ENCODE measurements at places on chromosomes 3 and 15. TPM values are rescaled to one million over a fixed set of nuclear protein-coding genes. Genes with fewer than 3 reads are reported as not detected.

- H3K27ac ChIP-seq: no peak overlapping the region
- H3K4me3 ChIP-seq: no peak overlapping the region
- DNase-seq: peak; percentile 27
- peaks cover 17% of the 10 kb centered on the region for H3K36me3 ChIP-seq
- H3K4me1 ChIP-seq: peaks cover 20% of the 10 kb centered on the region
Observed at GRCh38 chr15:44490622-44491021, 46.3 kb upstream of the EIF3J start.

- no peak overlapping the region for H3K4me3 ChIP-seq
- H3K4me1 ChIP-seq: peaks cover 48% of the 10 kb centered on the region
- peak; percentile 66 for DNase-seq
- no peaks in the 10 kb centered on the region for H3K36me3 ChIP-seq
- peak overlapping the region; percentile 21 for H3K27ac ChIP-seq
Observed at GRCh38 chr3:171833789-171834460, 9.2 kb upstream of the TMEM212 start.

- peaks cover 7% of the 10 kb centered on the region for H3K4me1 ChIP-seq
- no peaks in the 10 kb centered on the region for H3K36me3 ChIP-seq
- H3K4me3 ChIP-seq: no peak overlapping the region
Observed at GRCh38 chr3:52118156-52118875, 35.9 kb downstream of the POC1A start.

DNA sequence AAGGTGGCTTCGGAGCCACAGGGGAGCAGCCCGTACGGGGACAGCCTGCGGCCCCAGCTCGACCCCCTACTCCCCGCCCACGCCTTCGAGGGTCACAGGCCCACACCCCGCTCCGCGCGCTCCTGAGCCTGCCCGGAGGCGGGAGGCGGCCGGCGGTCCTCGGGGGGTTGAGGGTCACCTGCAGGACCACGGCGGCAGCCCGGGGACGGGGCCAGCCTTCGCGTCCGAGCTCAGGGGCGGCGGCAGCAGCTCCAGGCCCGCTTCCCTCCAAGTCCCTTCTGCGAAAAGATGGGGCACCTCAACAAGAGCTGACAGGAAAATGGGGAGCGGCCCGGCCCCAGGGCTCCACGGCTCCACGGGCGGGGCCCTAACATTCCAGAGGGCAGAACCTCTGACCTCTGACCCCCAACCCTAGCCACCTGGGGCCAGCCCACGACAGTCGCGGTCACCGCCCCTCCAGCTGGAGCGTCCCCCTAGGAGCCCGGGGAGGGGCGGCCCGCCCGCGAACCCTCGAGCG lies 428 bp downstream of the LYSMD4 start:
- H3K36me3 ChIP-seq: no peaks in the 10 kb centered on the region
- H3K27ac ChIP-seq: no peak overlapping the region
- H3K4me3 ChIP-seq: peak overlapping the region; percentile 85
- peaks cover 12% of the 10 kb centered on the region for H3K4me1 ChIP-seq
- no peak for DNase-seq

DNA sequence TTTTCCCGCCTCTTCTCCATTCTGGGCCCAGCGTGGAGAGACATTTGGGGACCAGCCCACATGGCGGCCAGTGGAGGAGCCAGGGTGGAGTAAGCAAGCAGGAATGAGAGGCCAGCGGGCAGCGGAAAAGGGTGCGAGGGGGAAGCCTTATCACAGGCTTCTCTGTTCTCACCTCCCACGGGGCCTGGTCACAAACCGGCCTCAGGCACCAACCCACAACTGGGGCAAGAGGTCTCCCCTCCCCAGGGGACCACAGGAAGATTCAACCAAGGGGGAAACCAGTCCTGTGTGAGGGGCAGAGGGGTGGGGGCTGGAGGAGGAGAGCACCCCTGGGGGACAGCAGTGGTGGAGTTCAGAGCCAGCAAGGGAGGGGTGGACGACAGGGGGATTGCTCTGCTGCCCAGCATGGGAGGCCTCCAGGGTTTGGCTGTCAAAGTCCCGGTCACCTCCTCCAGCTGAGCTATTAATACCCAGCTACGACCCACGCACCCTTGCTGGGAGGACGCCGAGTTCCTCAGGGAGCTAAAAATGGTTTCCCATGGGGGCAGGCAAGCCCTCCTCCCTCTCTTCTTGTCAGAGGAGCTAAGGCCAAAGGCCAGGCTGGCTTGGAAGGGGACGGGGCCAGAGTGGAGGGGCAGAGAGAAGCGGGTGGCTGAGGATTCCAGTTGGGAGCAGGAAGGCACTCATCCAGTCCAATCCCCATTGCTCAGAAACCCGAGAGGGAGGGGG lies 23.8 kb upstream of the RPL29 start:
- no peaks in the 10 kb centered on the region for H3K36me3 ChIP-seq
- no peak overlapping the region for H3K4me3 ChIP-seq

GRCh38 chr3:188262913-188263683 lies 109.1 kb downstream of the LPP start:
- H3K27ac ChIP-seq: peak overlapping the region; percentile 97
- H3K36me3 ChIP-seq: no peaks in the 10 kb centered on the region
- no peak overlapping the region for H3K4me3 ChIP-seq
- peaks cover 72% of the 10 kb centered on the region for H3K4me1 ChIP-seq
- H3K27me3 ChIP-seq: no peaks in the 10 kb centered on the region
- peak; percentile 84 for DNase-seq

GRCh38 chr3:4528819-4529600 lies 35.9 kb downstream of the ITPR1 start:
- H3K27me3 ChIP-seq: no peaks in the 10 kb centered on the region
- H3K27ac ChIP-seq: no peak overlapping the region
- no peak overlapping the region for H3K4me3 ChIP-seq

GRCh38 chr3:73523661-73524060 lies 101.1 kb downstream of the PDZRN3 start:
- H3K27ac ChIP-seq: no peak overlapping the region
- H3K36me3 ChIP-seq: no peaks in the 10 kb centered on the region

Gene APEH
- 126 TPM for total RNA-seq

Gene PAK6
- not detected for total RNA-seq

Gene CCDC54
- not detected for total RNA-seq

Data from GM23248 (cell line).